ENCODE measurements at places on chromosomes 1 and 21. TPM values are rescaled to one million over a fixed set of nuclear protein-coding genes. Genes with fewer than 3 reads are reported as not detected.

- DNase-seq: no peak
Measured at GRCh38 chr1:911875-912739, 11.6 kb upstream of the SAMD11 start.

The ACTL8 gene
- polyA plus RNA-seq: not detected

The RAB42 gene
- polyA plus RNA-seq: 2.2 TPM

The SYT2 gene
- 1.5 TPM for polyA plus RNA-seq
